ENCODE measurements at places on chromosomes 4 and X.

- DNase-seq, result no peak
These were observed 3.4 kb downstream of the SPATA4 start for GRCh38 chr4:176191974-176192373.

GRCh38 chr4:175806727-175807126, 5.3 kb downstream of the GPM6A start:
- DNase-seq, result no peak

GRCh38 chr4:147985376-147985775, 253.5 kb downstream of the ARHGAP10 start:
- DNase-seq, result no peak

DNA sequence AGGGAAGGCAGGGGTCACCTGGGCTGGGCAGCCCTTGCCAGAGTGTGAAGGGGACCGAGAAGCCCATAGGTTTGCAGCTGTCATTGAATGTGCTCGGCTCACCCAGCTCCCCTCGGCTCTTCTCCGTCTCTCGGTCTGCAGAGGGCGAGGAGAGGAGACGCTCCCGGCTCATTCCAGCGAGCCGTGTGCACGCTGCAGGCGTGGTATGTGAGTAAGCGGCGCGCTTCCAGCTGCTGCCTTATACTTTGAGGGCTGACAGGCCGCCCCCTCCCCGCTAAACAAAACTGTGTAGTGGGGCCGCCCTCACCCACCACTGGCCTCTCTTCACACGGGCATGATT, 23.0 kb upstream of the BCORL1 start:
- DNase-seq, result no peak

DNA sequence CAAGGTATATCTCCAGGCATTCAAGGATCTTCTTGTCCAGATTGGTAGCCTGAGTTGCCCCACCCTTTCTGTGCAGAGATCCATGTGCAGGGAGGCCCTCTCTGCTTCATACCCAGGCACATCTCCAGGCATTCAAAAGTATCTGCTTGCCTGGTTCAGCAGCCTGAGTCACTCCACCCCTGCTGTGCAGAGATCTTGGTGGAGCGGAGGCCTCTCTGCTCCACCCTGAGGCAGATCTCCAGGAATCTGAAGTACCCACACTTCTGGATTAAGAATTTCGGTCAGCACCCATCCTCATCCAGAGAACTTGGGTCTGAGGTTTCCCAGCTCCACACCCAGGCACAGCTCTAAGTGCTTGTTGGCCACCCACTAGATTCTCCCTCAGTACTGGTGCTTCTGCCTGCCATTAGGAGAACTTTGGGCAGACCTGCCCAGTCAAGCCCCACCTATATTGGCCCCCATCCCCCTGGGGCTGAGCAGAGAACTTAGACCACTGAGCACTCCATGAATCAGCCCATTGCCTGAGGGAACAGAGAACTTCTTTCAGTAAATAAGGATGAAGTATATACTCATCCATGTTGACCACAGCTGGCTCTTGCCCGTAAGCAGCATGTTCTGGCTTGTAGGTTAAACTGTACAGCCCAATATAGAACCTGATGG, 199.5 kb upstream of the ZCCHC13 start:
- no peak for DNase-seq

DNA sequence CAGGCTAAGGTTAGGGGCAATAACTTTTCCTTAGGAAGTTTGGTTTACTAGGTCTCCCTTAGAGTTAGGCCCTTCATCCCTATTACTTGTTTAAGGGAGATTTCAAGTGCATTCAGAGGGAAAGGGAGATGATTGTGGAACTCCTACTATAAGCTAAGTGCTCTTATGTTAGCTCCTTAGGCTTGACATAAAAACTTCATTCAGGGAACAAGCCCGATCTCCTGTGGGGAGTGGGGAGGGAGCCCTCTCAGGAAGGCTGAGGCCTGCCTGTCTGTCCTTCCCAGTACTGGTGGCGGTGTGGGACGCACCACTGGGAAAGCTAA, 8.0 kb downstream of the KLF3 start:
- DNase-seq, result no peak

DNA sequence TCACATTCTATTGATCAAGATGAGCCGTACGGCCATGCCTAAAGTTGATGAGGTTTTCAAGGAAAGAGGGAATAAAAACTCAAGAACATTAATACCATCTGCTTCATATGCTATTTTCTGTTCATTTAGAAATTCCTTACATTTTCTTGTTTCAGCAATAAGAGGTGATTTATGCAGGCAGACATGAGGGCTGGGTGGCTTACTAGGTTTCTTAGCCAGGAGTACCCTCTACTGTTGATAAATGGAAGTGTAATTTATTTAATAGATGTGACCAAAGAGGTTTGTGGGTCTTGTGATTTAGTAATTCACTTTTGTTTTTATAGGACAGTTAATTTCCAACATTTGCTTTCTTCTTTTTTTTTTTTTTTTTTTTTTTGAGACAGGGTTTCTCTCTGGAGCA, 6.4 kb upstream of the SMIM9 start:
- no peak for DNase-seq

DNA sequence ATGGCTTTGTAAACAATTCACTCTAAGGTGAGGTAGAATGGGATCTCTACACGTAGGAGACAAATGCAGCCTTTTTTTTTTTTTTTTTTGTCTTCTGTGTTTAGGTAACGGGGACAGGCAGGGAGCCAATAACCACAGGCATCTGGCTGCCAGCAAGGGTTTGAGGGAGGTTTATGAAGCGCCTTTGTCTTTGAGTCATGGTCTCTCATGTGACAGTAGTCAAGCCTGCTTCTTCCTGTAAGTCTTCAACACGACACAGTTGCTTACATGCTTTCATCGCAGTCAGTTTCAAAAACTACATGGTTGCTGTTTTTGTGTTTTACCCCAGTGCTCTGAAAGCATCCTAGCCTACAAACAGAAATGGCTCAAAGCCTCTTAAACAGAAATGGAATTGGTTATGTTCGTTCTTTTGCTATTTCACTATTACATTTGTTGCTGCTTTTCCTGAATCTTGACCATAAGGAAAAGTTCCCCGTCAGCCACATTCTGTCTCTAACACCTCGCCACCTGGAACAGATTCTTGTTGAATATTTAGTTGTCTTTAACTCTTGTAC, 127.8 kb upstream of the METTL14 start:
- DNase-seq, result no peak

All from activated T-helper 1 cell treated with anti-CD3 and anti-CD28 coated beads, Interleukin-2, amount 50 U/mL, for 16 hours (primary cell).